ENCODE measurements at places on chromosomes 1 and 21. TPM values are rescaled to one million over a fixed set of nuclear protein-coding genes. Genes with fewer than 3 reads are reported as not detected.

GRCh38 chr1:20695515-20695914 is 22.3 kb downstream of the KIF17 start:
- DNase-seq, result no peak
- H3K27me3 ChIP-seq, result no peaks in the 10 kb centered on the region
- no peak overlapping the region for H3K27ac ChIP-seq
- no peaks in the 10 kb centered on the region for H3K36me3 ChIP-seq
- peaks cover 5% of the 10 kb centered on the region for H3K4me1 ChIP-seq

DNA sequence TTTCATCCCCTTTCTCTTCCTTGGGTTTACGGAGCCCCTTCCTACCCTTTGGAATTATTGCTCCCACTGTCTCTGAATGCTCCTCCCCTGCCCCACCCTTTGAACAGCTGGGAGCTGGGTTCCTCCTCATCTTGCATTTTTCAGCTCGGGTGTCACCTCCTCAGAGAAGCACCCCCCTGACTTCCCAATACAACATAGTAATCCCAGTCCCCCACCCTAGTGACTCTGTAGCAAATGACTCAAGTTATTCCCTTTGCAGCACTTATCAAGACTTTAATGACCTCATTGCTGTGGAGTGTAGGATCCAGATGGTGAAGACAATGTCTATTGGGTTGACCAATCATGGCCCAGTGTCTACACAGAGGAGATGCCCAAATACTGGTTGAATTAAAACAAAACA is 8.9 kb upstream of the VWA5B1 start:
- H3K36me3 ChIP-seq, result no peaks in the 10 kb centered on the region
- H3K4me1 ChIP-seq, result no peaks in the 10 kb centered on the region
- DNase-seq, result no peak
- H3K4me3 ChIP-seq, result no peak overlapping the region
- no peak overlapping the region for H3K27ac ChIP-seq
- no peaks in the 10 kb centered on the region for H3K27me3 ChIP-seq

- no peak overlapping the region for H3K27ac ChIP-seq
- H3K36me3 ChIP-seq, result no peaks in the 10 kb centered on the region
- H3K4me1 ChIP-seq, result no peaks in the 10 kb centered on the region
- no peak for DNase-seq
- no peak overlapping the region for H3K4me3 ChIP-seq
Observed at GRCh38 chr1:63704443-63704842, 69.4 kb upstream of the ROR1 start.

DNA sequence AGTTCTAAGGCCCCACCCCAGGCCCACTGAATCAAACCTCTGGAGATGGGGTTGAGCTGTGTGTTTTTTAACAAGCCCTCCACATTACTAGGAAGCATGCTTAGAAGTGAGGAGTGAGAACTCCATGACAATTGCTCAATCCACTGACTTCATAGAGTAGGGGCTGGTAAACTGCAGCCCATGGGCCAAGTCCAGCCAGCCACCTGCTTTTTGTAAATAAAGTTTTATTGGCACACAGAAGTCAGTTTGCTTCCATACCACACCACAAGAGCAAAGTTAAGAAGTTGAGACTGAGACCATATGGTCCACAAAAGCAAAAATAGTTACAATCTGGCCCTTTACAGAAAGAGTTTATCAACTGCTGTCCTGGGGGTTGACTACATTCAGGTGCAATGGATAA is 309.2 kb downstream of the SETD4 start:
- no peak overlapping the region for H3K4me3 ChIP-seq
- DNase-seq, result no peak
- H3K36me3 ChIP-seq, result no peaks in the 10 kb centered on the region
- no peak overlapping the region for H3K27ac ChIP-seq

- no peaks in the 10 kb centered on the region for H3K27me3 ChIP-seq
- DNase-seq, result no peak
- H3K36me3 ChIP-seq, result no peaks in the 10 kb centered on the region
- H3K4me3 ChIP-seq, result no peak overlapping the region
- no peaks in the 10 kb centered on the region for H3K4me1 ChIP-seq
- no peak overlapping the region for H3K27ac ChIP-seq
Observed at GRCh38 chr1:218683242-218683641, 338.1 kb downstream of the TGFB2 start.

- no peaks in the 10 kb centered on the region for H3K27me3 ChIP-seq
- H3K4me1 ChIP-seq, result no peaks in the 10 kb centered on the region
- H3K27ac ChIP-seq, result no peak overlapping the region
- no peak overlapping the region for H3K4me3 ChIP-seq
- H3K36me3 ChIP-seq, result no peaks in the 10 kb centered on the region
- DNase-seq, result no peak
Observed at GRCh38 chr1:75438355-75438754, 172.6 kb downstream of the SLC44A5 start.

DNA sequence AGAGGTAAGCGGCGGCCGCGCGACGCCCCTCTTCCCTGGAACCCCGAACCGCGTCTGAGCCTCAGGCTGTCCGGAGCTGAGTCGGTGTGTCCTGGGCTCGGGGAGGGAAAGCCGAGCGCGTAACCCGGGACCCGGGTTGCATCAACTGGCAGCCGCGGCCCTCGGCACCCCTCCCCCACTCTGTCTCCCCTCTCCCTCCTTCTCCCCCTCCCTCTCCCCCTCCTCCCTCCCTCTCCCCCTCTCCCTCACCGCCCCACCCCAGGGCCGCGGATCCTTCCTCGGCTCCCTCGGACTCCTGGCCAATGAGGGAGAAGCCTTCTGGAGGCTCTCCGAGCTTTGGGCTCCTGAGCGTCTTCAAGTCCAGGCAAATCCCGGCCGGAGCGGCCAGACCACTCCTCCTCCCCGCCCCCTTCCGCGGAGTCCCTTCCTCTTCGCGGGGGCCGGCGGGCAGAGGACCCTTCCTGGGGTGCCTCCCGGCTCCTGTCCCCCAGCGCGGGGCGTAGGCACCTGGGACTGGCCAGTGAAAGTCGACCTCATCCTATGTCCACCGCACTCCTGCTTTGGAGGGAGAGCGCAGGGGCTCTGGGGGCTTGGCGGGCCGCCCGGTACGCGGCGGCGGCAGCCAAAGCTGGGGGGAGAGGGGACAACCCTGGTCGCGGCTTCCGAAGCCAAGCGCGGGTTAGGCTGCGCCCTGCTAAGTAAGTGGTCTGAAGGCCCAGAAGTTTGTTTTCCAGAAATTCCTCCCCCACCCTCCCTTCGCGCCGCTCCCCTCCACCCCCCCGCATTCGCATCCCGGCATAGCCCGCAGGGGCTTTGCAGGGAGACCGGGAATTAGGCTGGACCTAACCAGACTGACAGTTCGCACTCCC is 850 bp downstream of the SESN2 start:
- peak overlapping the region; percentile 62 for H3K27ac ChIP-seq
- H3K4me3 ChIP-seq, result peak overlapping the region; percentile 73
- H3K27me3 ChIP-seq, result no peaks in the 10 kb centered on the region
- peak; percentile 77 for DNase-seq

- DNase-seq, result peak; percentile 61
- no peak overlapping the region for H3K4me3 ChIP-seq
- H3K27me3 ChIP-seq, result no peaks in the 10 kb centered on the region
- peaks cover 6% of the 10 kb centered on the region for H3K4me1 ChIP-seq
- H3K36me3 ChIP-seq, result peaks cover 37% of the 10 kb centered on the region
- peak overlapping the region; percentile 81 for H3K27ac ChIP-seq
Observed at GRCh38 chr1:32334864-32335534, 1.0 kb downstream of the MARCKSL1 start.

DNA sequence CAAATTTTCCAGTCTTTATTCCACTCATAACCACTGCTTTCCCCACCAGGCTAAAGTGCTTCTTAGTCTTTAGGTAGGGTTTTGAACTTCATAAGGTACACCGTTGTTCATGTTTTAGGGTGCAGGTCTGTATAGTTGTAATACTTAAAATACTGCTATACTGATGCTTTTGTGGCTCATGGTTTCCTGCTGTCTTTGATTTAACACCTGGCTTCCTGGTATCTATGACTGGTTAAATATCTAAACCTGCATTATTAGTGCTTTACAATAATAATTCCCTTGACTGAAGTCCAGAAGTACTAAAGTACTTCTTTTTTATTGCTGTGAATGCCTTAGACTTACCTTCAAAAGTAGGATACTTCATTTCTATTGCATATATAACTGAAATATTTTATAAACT is 384.7 kb downstream of the SRGAP2C start:
- no peaks in the 10 kb centered on the region for H3K36me3 ChIP-seq
- H3K27me3 ChIP-seq, result no peaks in the 10 kb centered on the region
- H3K4me3 ChIP-seq, result no peak overlapping the region
- no peaks in the 10 kb centered on the region for H3K4me1 ChIP-seq
- no peak overlapping the region for H3K27ac ChIP-seq

DNA sequence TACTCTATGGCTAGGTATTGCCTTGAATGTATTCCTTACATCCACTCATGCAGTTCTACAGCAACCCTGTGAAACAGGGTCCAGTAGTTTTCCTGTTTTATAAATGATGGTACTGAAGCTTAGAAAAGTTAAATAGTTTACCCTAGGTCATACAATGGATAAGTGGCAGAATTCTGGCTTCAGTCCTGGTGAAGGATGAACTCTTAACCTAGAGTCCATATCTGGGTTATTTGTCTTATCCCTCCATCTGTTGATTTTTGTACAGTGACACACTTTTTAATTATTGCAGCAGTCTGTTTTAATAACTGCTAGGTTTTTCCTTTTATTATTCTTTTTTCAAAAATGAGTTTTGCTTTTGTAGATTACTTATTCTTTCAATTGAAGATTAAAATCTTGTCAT is 263.9 kb downstream of the DNM3 start:
- no peak overlapping the region for H3K27ac ChIP-seq
- H3K27me3 ChIP-seq, result no peaks in the 10 kb centered on the region
- peaks cover 10% of the 10 kb centered on the region for H3K4me1 ChIP-seq
- peak; percentile 12 for DNase-seq
- no peak overlapping the region for H3K4me3 ChIP-seq

DNA sequence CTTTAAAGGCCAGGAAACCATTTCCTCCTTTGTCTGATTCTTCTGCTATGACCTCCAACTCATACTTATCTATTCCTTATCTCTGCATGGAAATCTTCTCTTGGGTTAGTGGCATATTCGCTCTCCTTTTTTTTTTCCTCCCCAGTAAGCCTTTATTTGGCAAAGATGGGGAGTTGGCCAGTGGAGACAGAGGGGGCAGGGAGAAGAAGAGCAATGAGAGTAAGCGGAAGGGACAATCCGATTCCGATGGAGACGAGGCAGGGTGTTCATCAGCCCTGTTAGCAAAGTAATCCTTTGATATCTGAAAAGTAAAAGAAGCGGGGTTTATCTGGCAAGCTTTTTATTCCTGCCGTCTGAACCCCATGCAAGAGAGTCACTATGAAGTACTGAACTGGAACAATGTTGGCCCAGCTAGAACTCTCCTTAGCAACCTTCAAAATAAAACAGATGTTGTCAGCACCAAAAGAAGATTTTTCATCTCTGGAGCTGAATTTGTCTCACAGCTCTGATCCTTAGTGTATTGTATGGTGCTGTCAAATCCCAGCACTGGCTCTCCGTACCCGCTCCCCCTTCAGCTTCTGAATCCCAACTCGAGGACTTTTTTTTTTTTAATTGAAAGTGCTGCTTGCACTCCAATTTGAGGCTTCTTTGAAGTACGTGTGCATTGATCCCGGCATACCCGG is 40.9 kb downstream of the PTGFRN start:
- H3K4me1 ChIP-seq, result peaks cover 32% of the 10 kb centered on the region
- H3K27ac ChIP-seq, result peak overlapping the region; percentile 80
- peaks cover 6% of the 10 kb centered on the region for H3K36me3 ChIP-seq
- H3K4me3 ChIP-seq, result no peak overlapping the region
- DNase-seq, result peak; percentile 61
- no peaks in the 10 kb centered on the region for H3K27me3 ChIP-seq

GRCh38 chr1:89608319-89608983 is 24.5 kb upstream of the LRRC8C start:
- peaks cover 33% of the 10 kb centered on the region for H3K4me1 ChIP-seq
- H3K4me3 ChIP-seq, result no peak overlapping the region
- no peaks in the 10 kb centered on the region for H3K36me3 ChIP-seq
- no peaks in the 10 kb centered on the region for H3K27me3 ChIP-seq

The S100A7 gene
- total RNA-seq, result not detected

The AGT gene
- total RNA-seq, result 103 TPM

The SV2A gene
- total RNA-seq, result 4.8 TPM

The DEGS1 gene
- 51.4 TPM for total RNA-seq

The RHEX gene
- not detected for total RNA-seq

The LRRN2 gene
- total RNA-seq, result 1.1 TPM

The FCRL1 gene
- not detected for total RNA-seq

The FCAMR gene
- total RNA-seq, result not detected

The HSF2BP gene
- total RNA-seq, result 1.5 TPM

The TTC39A gene
- 42.4 TPM for total RNA-seq
